T-helper 2 cell (primary cell): ENCODE measurements at places on chromosomes 3 and 15.
A peak's percentile ranks its signal among the peaks of the same experiment; 100 is the strongest.

- peak; percentile 30 for DNase-seq
These were observed 36.6 kb upstream of the MAGEF1 start for GRCh38 chr3:184748219-184749135.

GRCh38 chr3:134427400-134428111, 53.3 kb upstream of the AMOTL2 start:
- DNase-seq = no peak

DNA sequence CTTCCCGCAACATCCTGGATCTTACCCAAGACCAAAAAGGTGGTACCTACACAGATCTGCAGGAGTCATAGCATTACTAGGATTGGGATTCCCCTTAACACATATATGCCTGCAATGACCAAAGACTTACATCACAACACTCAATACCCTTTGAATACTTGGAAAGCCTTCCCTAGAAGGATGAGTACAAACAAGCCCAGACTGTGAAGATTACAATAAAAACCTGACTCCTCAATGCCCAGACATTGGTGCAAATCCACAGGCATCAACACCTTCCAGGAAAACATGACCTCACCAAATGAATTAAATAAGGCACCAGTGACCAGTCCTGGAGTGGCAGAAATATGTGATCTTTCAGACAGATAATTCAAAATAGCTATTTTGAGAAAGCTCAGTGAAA, 326.8 kb downstream of the TBL1XR1 start:
- DNase-seq = no peak

DNA sequence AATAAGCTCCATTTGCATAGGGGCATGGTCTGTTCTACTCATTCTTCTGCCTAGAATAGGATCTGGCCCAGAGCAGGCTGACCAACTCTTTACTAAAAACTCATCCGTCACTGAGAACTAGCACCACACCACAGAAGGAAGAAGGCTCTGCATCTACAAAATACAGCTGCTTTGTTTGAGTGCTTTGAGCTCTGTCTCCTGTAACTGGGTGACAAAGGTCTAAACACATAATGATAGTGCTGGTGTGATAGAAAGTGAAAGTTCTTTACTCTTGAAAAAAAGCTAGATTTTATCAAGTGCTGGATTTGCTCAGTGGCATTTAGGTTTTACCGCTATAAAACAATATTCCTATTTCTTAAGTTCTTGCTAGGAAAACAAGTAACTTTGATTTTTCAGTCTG, 140.7 kb downstream of the FHIT start:
- peak; percentile 75 for DNase-seq

GRCh38 chr15:90572893-90573292, 43.2 kb downstream of the CRTC3 start:
- no peak for DNase-seq

- DNase-seq = no peak
These were observed 229.9 kb downstream of the THSD4 start for GRCh38 chr15:71345186-71345585.

GRCh38 chr15:83651541-83651940, 2.4 kb upstream of the ADAMTSL3 start:
- DNase-seq = no peak

- no peak for DNase-seq
These were observed 1.2 kb upstream of the FAM81A start for GRCh38 chr15:59436774-59437141.

DNA sequence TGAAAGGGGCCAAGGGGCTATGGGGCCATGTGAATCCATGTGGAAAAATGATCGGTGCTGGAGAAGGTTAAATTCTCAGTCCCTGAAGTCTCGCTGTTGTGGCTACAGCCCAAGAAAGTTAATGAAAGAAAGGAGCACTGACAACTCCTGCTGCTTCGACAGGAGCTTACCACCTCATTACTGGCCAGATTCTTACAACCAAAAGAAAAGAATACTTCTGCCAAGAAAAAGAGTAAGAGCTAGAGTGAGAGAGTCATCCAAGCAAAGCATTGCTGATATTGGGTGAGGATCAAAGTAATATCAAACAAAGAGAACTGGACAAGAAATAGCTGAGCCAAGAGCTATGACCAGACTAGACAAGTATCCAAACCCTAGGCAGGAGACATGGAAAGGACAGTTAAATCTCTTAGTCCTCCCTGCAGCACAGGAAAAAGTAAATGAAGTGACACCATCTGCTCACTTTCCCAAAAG, 348.4 kb upstream of the PLSCR5 start:
- no peak for DNase-seq

GRCh38 chr3:46693038-46693891, at the start of gene ALS2CL:
Gene ALS2CL (minus strand): TSS chr3:46693679. CDS start chr3:46689440, 4,239 bp downstream.
- DNase-seq = peak; percentile 63

GRCh38 chr3:149776170-149776569, 16.2 kb downstream of the ANKUB1 start:
- no peak for DNase-seq

GRCh38 chr15:59587085-59587826, 24.3 kb upstream of the GCNT3 start:
- DNase-seq = no peak

DNA sequence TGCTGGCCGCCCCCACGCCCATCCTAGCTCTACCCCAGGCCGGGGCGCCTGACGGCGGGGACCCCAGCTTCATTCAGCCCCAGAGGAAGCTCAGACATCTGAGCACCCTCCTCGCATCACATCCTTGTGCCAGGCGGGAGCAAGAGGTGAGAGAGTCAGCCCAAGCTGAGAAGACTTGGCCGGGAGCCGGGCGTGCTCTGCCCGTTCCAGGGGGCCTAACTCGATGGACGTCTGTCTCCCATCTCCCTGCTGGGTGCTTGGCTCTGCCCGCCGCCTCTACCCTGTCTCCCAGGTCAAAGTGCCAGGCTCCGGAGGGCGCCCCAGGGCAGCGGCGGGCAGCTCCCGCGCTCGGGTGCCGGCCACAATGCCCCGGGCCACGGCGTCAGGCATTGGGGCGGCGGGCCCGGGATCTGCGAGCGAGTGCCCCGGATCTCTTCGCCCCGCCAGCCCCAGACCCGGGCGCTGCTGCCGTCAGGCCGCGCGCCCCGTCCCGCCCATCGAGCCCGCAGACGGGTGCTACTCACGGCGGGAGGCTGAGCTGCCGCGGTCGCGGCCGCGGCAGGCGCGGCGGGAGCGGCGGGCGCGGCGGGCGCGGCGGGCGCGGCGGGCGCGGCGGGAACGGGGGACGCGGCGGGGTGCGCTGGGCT, 388 bp downstream of the DAPK2 start:
- no peak for DNase-seq

- no peak for DNase-seq
These were observed 73.4 kb downstream of the MME start for GRCh38 chr3:155153242-155154186.

DNA sequence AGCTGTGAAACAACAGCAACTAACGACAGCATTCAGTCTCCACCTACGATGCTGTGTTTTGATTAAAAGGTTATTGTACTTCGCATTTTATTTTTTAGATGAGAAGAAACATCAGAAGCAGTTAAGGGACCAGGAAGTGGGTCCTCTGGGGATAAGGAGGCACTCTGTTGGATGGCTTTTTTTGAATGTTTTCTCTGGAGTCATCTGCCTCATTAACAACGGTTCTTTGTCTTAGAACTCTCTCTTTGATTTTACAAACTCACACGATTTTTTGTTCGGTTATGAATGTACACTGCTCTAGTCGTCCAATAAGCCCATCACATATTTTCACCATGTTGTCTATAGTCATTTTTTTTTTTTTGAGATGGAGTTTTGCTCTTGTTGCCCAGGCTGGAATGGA, 36.0 kb upstream of the ARPIN start:
- DNase-seq = no peak

DNA sequence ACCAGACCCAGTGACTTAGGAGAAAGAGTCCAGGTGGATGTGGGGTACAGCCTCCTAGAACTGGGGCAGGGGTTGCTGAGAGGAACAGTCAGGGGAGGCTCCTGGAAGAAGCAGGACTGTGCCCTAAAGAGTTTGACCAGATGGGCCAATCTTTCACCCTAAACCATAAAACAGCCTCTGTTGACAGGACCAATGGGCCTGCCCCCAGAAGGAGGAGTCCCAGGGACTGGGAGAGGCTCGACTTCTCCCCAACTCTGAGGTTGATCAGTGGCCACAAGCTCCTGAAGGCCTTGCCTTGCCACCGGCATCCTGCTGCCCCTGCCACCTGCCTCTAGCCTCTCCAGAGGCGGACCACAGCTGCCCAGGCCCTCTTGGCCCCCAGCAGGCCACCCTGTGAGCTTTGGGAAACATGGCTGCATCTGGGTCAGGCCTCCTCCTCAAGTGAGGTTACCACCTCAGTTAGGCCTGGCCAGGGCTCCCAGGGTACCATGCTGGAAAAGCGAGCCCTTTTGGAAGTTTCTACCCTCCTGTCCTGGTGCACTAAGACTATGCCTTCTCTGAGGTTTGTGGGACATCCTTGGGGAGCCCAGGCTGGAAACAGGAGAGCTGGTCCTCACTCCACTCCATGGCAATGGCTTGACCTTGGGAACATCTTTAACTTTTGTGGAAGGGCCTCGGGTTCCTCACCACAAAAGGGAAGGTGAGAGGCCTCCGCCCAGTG, 2.8 kb downstream of the VIPR1 start:
- DNase-seq = no peak

GRCh38 chr3:183033746-183034145, 53.4 kb upstream of the DCUN1D1 start:
- no peak for DNase-seq

- DNase-seq = no peak
These were observed 229.0 kb downstream of the ADAMTS17 start for GRCh38 chr15:100112636-100113305.

- no peak for DNase-seq
These were observed 16.1 kb downstream of the ALS2CL start for GRCh38 chr3:46677411-46677726.

- no peak for DNase-seq
These were observed 208.4 kb upstream of the CD96 start for GRCh38 chr3:111333642-111334041.

DNA sequence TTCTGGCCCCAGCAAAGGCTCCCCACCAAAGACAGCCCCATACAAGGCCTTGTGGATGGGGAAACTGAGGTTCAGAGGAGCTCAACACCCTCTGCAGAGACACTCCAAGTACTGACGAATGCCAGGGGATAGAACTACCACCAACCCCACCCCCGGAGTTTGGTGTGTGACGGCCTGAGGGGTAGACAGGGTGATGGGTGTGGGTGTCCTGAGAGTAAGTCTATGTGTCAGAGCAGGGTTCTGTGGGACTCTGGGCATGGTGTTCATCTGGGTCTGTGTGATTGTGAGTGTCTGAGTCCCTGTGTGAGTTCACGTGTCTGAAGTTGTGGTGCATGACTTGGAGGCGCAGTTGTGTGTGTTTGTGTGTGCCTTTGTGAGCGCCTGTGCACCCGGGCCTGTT, 7.4 kb downstream of the PTH1R start:
- no peak for DNase-seq

GRCh38 chr3:179166561-179167201, 18.5 kb downstream of the PIK3CA start:
- DNase-seq = no peak

GRCh38 chr3:117130222-117130621, 420.6 kb downstream of the TUSC7 start:
- DNase-seq = no peak

DNA sequence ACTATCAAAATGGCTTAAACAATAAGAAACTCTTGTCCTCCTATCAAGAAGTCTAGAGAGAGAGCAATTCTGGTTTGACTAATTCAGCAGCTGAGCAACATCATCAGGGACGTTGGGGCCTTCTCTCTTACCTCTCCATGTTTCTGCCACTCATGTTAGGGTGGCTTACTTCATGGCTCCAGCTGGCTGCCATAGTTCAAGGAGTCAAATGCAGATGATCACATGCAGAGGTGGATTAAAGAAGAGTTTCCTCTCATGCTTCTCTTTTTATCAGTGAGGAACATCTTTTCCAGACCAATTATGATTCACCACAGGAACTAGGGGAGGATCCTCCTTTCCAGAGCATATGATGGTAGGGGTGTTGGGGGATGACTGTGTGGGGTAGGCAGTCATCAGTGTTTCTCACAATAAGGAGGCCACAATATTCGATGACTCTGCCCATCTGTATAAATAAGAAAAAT, 45.5 kb downstream of the NEK11 start:
- DNase-seq = no peak

DNA sequence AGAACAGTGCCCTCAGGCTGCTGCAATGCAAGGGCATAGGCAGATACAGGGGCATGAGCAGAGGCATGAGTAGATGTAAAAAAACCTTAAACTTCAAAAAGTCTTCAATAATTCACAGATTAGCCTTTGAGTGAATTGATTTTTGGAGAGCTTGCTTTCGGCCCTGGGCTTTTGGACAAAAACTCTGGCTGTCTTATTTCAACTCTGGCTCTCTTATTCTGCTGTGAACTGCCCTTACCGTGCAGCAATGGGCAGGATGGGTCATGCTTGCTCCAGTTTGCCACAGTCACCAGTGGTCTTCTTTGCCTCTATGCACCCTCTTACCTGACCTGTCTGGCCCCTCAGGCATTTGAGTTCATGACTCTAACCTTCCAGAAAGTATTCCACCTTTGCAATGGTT, 555.7 kb downstream of the MAGI1 start:
- DNase-seq = no peak

- peak; percentile 16 for DNase-seq
These were observed 818 bp downstream of the SLC4A7 start for GRCh38 chr3:27483117-27484014.

GRCh38 chr15:69712991-69713390, 260.4 kb downstream of the RPLP1 start:
- DNase-seq = no peak

- no peak for DNase-seq
These were observed 18.7 kb downstream of the TMEM43 start for GRCh38 chr3:14143271-14144225.

- no peak for DNase-seq
These were observed 65.6 kb upstream of the NEDD4 start for GRCh38 chr15:56058986-56059385.

DNA sequence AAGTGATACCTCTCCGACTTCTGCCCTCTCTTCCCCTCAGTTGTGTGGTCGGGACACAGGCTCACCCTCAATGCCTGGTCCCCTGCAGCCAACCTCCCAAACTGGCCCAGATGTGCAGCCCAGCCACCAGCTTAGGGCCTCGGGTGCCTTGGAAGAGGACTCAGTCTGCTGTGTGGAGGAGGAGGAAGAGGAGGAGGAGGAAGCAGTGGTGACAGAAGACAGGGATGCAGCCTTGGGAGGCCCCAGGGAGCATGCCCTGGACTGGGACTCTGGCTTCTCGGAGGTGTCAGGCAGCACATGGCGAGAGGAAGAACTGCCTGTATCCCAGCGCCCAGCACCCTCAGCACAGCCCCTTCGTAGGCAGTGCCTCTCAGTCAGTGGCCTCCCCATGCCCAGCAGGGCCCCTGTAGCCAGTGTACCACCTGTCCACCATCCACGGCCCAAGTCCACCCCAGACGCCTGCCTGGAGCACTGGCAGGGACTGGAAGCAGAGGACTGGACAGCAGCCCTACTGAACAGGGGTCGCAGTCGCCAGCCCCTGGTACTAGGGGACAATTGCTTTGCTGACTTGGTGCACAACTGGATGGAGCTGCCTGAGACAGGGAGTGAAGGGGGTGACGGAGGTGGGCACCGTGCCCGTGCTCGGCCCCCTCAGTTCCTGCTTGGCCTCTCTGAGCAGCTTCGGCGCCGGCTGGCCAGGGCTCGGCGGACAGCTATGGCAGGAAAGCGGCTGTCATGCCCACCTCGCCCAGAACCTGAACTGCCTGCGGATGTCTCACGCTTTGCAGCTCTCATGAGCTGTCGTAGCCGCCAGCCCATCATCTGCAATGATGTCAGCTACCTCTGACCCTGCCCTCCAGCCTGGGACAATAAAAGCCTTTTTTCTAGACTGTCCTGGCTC, 1.3 kb downstream of the INKA1 start:
- no peak for DNase-seq
